Activated naive CD4-positive, alpha-beta T cell treated with Interleukin-2 at 50 U/mL for 16 hours (primary cell): ENCODE measurements at places on chromosomes 12 and 14.
A peak's percentile ranks its signal among the peaks of the same experiment; 100 is the strongest.

DNA sequence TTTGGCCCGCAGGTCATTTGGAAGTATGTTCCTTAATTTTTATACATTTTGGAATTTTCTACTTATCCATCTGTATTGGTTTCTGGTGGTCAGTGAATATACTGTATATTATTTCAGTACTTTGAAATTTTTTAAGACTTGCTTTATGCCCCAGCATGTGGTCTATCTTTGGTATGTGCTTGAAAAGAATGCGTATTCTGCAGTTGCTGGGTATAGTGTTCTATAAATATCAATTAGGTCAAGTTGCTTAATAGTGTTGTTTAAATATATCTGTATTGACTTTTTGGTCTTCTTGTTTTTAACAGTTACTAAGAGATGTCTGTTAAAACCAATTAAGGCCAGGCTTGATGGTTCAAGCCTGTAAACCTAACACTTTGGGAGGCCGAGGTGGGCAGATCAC lies 21.7 kb upstream of the SIX1 start:
- DNase-seq: no peak

DNA sequence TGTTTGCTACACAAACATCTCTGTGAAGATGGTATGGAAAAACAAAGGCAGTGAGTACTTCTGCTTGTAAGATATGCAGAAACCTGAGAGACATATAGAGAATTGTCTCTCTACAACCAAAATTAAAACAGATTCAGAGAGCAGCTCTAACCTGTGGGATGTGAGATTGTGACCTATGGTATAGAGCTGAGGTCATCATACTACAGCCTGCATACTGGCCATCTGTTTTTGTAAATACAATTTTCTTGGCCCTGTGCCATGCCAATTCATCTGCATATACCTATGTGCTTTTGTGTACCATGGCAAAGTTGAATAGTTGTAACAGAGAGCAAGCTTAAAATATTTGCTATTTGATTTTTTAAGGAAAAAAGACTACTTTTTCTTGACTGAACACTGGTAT lies 99.6 kb downstream of the LMO3 start:
- no peak for DNase-seq

GRCh38 chr12:50117057-50117622 lies 5.1 kb downstream of the COX14 start:
- no peak for DNase-seq

DNA sequence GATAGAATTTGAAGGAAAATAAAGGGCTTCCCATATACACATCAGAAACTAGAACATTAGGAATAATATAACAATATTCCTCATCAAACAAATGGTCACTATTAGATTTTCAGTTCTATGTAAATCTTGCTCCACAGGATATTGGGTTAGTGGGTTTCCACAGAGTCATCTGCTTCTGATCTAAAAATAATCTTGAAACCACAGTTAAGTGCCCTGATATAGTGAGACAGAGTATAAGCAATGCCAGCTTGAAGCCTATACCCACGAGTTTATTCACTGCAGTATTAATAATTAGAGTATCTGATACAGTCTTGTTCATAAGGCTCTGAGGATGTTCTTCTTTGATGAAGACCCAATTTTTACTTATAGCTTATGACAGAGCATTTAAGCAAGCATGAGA lies 74.5 kb upstream of the ATF7IP start:
- DNase-seq: no peak

- peak; percentile 70 for DNase-seq
These were observed 1.6 kb downstream of the SLC16A7 start for GRCh38 chr12:59597385-59597781.

- no peak for DNase-seq
These were observed 43.0 kb upstream of the NTF3 start for GRCh38 chr12:5388581-5389535.

- no peak for DNase-seq
These were observed 173.9 kb downstream of the GXYLT1 start for GRCh38 chr12:41970744-41971143.

DNA sequence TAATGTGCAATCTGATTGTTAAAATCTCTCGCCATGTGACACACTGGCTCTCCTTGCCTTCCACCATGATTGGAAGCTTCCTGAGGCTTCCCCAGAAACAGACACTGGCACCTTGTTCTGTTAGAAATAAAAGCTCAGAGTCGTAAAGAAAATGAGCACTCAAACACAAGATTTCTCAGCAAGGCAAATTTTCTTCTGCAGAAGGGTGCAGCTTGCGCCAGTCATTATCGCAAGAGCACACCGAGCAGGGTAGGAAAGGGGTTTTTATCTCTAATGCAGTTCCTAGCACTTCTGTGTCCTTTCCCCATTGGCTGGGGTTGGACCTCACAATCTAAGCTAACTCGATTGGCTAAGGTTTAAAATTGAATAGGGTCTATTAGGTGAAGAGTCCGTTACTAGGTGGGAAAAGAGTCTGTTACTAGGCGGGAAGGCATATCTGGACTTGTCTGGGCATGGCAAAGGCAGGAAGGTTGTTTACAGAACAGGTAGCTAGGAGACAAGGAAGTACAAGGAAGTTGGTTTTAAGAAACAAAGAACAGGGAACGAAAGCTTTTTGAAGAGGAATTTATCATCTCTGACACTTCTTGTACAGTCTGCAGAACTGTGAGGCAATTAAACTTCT lies 62.6 kb upstream of the BICD1 start:
- DNase-seq: no peak

- no peak for DNase-seq
These were observed 62.0 kb upstream of the BCL11B start for GRCh38 chr14:99333841-99334635.

GRCh38 chr14:93884950-93885349 lies 42.2 kb upstream of the FAM181A start:
- no peak for DNase-seq

- no peak for DNase-seq
These were observed 250.2 kb downstream of the CACNA1C start for GRCh38 chr12:2302711-2303580.

DNA sequence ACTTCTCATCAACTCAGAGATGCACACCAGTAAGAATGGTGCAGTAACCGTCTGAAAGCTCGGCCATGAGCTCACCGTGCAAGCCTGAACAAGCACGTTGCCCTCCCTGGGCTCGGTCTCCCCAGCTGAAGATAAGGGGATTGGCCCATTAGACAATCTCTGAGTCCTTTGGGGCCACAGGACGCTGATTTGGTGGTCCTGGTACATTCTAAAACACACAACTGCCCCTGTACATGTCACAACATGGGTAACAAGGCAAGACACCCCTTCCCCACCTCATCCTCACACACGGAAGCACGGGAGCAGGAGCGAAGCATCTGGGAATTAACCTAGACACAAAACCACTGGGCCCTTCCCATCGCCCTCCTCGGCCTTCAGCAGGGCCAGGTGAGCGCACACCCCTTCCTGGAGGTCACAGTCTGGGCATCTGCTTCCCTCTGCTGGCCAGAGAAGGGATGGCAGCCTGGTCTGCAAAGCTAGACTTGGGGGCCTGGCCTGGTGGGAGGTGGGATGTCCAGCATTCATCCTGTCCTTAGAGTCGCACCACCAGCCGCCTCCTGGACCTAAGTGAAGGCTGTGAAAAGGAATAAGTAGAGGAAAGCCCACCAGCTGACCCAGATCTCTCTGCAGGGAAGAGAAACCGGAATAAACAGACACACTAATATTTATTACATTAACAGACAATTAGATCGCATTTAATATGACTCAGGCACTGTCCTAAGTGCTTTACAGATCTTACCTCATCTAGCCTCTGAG lies 18.9 kb upstream of the SMUG1 start:
- peak; percentile 83 for DNase-seq

GRCh38 chr12:9866860-9867269 lies 2.3 kb downstream of the CLEC2B start:
- no peak for DNase-seq

- no peak for DNase-seq
These were observed 485 bp upstream of the PNMA1 start for GRCh38 chr14:73714656-73715081.

GRCh38 chr14:99769799-99770198 lies 23.4 kb upstream of the EML1 start:
- no peak for DNase-seq

DNA sequence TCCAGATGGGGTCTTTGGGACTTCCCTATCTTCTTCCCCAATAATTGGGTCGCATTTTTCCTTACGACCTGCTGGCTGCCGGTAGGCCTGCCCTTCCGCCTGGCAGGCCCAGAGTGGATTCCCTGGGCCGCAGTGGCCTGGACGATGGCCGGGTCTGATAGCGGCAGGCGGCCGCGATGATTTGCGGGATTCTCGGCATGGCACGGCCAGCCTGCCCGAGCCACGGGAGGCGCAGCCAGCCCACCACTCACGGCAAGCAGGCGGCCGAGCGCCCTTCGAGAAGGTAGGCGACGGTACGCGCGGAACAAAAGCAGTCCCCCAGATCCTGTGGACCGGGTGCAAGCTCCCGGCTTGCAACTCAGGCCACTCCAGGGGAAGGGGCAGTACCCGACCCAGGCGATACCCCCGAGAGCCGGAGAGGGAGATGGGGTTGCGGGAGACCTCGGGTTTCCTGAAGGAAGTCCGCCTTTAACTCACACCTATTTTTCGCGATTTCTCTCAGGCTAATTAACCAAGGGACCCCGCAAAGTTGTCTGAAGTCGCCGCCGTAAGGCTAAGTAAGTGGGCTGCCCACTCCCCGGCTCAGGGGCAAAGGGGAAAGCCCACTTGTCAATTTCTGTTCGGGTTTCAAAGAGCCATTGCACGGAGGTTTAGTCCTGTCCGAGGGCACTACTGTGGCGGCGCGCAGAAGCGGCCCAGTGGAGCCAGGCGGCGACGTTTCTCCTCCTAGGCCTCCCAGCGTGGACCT lies 1.4 kb upstream of the GSC start:
- DNase-seq: no peak

DNA sequence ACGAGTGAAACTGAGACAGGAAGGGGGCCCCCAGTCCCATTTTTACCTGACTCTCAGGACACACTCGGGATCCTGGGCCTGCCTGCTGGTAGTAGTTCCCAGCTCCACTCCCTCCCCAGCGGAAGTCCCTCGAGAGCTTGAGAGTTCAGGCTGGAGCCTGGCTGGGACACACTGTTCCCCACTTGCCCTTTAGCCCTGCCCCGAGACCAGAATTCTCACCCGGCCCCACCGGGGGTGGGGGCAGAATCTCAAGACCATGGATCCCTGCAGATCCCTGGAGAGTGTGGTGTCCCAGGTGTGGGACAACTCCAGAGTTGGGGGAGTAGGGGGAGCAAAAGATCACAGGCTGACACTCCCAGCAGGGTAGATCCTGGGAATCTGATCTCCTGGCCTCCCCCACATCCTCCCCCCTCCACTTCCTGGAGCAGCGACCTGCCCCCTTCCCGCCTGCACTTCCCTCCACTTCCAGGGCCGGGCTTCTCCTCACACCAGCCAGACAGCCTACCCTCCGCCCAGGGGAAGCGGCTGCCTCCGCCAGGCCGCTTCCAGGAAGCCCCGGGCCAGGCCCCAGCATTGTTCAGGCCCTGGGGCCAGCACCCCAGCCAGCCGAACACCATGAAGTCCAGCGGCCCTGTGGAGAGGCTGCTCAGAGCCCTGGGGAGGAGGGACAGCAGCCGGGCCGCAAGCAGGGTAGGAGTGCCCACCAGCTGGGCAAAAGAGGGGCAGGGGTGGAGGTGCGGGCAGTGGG lies at the start of gene TNS2:
Gene TNS2, plus strand, starts transcription at position 495 of the 748 bp plus-strand sequence. Its CDS starts 121 bp downstream, at position 616.
- no peak for DNase-seq

DNA sequence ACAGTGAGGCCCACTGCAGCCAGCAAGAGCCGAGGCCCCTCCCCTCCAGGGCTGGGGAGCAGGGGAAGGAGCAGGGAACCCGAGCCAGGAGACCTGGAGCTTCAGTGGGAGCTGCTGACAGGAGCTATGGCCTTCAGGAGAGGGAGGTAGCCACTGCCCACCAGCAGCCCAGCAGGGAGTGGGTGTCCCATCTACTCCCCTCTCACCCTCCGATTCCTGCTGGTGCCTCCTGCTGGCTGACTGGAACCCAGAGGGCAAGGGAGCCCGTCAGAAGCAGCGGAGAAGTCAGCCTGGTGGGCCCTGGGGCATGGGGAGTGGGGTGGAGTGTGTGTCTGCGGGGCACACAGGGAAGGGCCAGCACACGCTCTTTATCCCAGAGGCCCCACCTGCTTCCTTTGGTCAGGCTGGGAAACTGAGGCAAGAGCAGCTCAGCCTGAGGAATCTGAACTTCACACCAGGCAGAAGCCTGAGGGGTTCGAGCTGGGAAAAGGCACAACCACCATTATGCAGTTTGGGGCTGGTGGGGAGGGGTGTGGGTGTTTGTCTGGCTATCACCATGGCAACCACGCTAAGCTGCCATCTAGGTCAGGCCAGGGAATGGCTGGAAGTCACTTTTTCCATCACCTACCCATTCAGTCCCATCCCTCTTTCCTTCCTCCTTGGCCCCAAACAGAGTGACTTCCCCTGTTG lies 36.8 kb upstream of the PLEKHG6 start:
- no peak for DNase-seq

DNA sequence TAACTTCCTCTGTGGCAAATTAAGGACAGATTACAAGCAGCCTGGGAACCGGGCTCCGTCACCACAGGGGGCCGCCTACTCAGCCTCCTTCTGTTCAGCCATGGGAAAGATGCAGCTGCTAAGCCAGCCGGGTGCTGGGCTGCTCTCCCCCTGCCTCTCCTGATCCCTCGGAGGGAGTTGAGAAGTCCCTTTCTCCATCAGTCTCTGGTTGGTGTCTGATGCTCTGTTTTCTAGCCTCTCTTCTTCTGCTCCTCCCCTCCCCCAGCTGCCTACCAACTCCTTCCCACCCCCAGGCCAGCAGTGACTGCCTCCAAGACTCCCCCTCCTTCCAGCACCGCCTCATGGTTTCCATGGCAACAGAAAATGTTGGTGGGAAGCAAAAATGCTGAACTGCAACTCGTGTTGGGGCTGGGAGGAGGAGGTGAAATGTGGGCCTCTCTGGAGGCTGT lies 486.7 kb downstream of the APAF1 start:
- no peak for DNase-seq

GRCh38 chr12:122486805-122487426 lies 13.8 kb downstream of the ZCCHC8 start:
- no peak for DNase-seq

GRCh38 chr14:100900837-100901390 lies 2.6 kb downstream of the RTL1 start:
- no peak for DNase-seq

DNA sequence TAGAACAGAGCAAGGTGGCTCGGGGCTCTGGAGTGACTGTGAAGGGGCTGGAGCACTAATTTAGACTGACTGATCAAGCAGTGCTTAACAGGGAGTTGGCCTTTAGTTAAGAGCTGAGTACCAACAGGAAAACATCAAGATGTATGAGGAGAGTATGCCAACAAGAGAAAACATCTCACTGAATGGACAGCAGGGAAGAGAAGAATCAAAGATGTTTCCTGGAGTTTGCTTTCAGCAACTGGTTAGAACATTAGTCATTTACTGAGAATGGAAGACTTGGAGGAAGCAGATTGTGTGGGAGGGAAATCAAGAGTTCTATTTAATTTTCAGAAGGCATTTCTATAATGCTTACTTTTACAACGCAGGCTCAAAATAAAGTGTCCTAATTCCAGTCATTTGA lies 259.3 kb downstream of the ADAMTS20 start:
- no peak for DNase-seq
